ENCODE measurements at places on chromosomes 16 and 17. TPM values are rescaled to one million over a fixed set of nuclear protein-coding genes. Genes with fewer than 3 reads are reported as not detected.
A peak's percentile ranks its signal among the peaks of the same experiment; 100 is the strongest.

CCL2 gene
- total RNA-seq, result 26.2 TPM

ABCC6 gene
- total RNA-seq, result not detected

DNA sequence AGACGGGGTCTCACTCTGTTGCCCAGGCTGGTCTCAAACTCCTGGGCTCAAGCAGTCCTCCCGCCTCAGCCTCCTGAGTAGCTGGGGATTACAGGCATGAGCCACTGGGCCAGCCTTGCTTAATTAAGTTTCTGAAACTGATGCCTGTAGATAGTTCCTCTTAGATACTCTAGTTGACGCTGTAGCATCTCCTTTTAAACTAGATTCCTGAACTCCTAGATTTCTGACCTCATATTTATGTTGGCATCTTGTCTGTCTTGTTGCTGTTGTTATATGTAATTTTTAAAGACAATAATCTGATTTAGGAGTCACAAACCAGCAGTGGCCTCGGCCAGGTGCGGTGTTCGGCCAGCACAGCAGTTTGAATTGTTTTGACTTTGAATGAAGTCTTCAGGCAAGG lies 37.5 kb downstream of the DHRS7B start:
- DNase-seq, result no peak

DNA sequence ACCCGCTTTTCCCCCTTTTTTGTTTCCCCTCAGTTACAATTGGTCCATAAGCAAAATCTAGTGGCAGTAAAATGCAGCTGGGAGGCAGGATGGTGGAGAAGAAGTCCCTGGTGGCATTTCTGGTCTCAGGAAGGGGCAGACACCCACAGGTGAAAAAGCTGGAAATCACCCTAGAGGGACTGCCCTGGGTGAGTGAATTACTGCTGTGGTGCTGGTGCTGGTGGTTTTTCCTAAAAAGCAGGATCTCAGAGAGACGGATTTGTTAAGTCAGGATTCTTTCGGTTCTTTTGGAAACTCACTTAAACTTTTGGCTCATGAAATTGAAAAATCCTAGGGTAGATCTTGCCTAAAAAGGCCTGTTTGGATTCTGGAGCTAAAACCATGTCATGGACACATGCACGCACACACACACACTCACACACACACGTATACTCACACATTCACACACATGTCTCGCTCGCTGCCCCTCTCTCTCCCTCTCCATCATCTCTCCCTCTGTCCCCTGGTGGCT lies 65.8 kb downstream of the NKD1 start:
- DNase-seq, result no peak

GRCh38 chr16:66295213-66295612 lies 71.3 kb upstream of the CDH5 start:
- DNase-seq, result no peak

GRCh38 chr17:42691021-42691545 lies 8.8 kb downstream of the CNTNAP1 start:
- DNase-seq, result no peak

DNA sequence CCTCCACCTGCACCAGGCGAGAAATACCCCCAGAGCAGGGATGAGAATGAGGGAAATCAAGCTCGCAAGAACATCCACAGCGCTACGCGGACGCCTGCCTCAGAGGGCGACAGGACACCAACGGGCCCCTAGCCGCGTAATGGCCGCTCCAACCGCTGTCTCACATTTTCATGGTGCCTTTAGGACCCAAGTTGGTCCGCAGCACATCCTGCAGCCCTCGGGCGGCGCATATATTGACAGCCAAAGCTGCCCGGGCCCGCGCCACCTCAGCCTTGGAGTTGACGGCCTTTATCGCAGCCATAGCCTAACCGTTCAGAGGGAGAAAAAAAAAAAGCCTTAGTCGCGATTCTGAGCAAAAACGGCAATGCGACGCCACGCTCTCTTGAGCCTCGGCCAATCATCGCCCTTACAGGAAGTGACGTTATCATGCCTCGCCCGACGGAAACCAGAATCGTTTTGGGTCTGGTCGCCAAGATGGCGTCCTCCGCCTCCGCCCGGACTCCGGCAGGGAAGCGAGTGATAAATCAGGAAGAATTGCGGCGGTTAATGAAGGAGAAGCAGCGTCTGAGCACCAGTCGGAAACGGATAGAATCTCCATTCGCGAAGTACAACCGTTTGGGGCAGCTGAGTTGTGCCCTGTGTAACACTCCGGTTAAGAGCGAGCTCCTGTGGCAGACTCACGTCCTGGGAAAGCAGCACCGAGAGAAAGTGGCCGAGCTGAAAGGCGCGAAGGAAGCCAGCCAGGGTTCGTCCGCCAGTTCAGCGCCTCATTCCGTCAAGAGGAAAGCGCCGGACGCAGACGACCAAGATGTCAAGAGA lies at the start of the genes CCT6B and ZNF830:
Gene CCT6B, minus strand, starts transcription at position 368 of the 819 bp plus-strand sequence. Its CDS starts 67 bp downstream, at position 301.
Gene ZNF830, plus strand, starts transcription at position 448 of the 819 bp plus-strand sequence. Its CDS starts 27 bp downstream, at position 475.
- peak; percentile 92 for DNase-seq

- DNase-seq, result peak; percentile 91
Measured at GRCh38 chr17:37358830-37359681, 16.7 kb upstream of the C17orf78 start.

OR4D1 gene
- not detected for total RNA-seq

GRCh38 chr17:28963841-28964240 lies 12.5 kb upstream of the PHF12 start:
- DNase-seq, result no peak

NFATC3 gene
- 13.4 TPM for total RNA-seq

- DNase-seq, result peak; percentile 20
Measured at GRCh38 chr16:58306327-58306726, 11.5 kb upstream of the PRSS54 start.

TLCD2 gene
- 0.50 TPM for total RNA-seq
